Tibial nerve (tissue), 4 donors: ENCODE measurements at places on chromosomes 12 and 14. TPM values are rescaled to one million over a fixed set of nuclear protein-coding genes. Genes with fewer than 3 reads are reported as not detected.

DNA sequence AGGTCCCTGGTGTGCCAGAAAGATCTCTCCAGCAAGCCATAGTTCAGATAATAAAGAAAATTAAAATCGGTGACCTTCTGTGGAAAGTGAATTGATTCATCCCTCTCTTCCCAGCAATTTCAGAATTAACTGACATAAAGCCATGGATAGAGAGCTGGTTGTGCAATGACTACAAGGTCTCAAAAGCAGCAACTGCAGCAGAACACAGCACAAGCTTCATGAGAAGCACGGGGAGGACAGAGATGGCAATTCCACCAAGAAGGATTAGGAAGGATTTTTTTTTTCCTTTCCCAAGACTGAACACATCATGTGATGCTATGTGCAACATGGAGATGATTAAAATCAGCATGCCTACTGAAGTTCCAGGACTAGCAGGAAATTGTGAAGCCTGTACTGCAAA lies 154.9 kb upstream of the PLEKHG7 start:
- no peak for DNase-seq

DNA sequence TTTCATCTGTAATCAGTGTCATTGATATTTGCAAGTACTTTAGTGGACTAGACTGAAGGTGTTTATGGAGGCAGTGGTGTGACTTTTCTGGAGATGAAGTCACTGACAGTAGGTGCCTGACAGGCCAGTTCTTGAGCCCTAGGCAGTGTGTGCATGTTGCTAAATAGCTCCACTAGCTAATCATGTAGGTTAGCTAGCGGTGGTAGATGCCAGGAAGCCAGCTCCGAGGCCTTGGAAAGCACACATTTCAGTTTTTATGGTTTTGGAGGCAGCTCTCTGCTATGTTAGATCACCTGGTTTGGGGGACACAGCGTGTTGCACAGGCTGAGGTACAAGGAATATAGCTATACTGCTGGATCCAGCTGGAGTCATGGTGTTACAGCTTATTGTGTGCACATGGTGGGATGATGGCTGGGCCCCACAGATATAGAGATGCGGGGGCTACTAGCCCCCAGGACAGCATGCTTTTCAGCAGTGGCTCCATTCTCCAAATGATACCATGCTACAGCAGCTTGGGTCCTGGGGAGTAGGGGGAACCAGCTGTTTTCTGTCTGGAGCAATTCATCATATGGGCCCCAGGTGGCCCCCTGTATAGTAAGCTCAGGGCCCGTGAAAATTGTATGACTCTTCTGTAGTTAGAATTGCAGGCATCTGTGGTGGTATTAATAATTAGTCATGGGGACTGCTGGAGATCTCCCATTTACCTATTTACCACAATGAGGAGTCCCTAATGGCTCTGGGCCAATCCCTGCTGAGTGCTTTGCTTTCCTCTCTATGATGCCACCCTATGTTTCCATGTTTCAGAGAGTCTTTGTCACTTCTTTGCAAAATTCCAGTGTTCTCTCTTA lies 367.2 kb upstream of the LMO3 start:
- no peak for DNase-seq

DNA sequence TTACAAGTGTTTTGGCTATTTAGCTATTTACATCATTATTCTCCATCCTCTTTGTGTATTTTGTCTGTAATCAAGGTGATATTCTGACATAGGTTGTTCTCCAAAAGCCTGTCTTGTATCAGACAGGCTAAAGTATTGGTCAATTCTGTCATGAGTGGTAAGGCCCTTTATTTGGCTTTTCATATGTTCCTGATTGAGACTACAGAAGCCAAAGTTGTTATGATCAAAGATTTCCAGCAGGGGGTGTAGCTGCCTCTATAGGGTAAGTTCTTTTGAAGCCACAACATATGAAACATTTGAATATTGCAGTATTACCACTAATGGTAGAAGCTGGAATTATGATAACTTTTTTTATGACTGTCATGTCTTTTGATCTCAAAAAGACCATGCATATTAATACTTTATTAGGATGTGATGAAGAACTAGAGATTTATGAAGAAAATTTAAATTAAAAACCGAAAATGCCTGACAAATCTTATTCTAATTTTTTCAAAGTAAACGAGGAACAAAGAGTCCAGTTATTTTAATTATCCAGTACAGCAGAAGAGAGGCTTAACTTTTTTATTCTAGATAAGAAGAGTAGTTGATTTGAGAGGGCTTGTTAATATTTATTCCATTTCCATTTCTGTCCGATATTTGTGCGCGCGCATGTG lies 3.4 kb upstream of the ARHGAP5 start:
- DNase-seq: peak; percentile 79

DNA sequence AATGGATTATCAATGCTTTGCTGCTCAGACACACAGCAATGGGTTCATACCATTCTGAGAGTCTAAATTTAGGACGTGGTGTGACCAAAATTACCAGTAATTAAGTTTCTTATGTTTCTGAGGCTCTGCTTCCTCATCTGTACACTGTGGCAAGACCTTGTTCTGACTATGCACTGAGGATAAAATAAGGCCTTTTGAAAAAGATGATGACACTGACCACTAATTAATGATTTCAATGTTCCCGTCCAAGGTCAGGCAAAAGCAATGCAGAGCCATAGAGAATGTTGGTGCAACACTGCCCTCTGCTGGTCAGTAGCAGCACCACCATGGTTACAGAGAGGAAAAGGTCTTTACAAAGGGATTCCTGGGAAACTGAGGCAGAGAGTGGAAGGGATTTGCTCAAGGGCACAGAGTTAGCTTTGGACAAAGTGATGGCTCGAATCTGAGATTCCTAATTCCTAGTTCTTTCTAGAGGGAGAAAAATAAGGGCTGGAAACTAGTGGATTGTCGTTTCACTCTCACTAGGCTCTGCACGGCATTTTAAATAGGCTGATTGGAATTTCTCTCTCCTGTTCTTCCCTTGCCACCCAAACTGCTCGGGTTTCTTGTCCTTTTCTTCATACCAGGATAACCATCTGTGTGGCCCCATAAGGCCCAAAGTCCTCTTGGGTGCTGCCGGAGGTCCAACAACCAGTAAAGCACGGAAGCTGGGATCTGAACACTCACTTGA lies 22.3 kb upstream of the P2RX7 start:
- DNase-seq: peak; percentile 68

DNA sequence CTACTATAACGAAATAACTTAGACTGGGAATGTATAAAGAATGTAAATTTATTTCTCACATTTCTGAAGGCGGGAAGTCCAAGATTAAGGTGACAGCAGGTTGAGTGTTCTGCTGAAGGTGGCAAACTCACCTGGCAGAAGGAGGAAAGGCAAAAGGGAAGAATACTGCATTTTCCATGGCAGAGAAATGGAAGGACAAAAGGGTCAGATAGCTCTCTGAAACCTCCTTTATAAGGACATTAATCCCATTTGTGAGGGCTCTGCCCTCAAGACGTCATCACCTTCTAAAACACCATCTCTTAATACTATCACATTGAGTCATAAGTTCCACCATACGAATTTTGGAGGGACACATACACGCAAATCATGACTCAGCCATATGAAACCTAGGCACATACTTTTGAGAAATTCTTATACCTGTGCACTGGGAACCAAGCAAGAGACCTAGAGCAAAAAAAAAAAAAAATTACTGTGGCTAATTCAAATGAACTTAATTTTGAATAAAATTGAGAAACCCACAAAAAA lies 1669.3 kb upstream of the FLRT2 start:
- DNase-seq: no peak

DNA sequence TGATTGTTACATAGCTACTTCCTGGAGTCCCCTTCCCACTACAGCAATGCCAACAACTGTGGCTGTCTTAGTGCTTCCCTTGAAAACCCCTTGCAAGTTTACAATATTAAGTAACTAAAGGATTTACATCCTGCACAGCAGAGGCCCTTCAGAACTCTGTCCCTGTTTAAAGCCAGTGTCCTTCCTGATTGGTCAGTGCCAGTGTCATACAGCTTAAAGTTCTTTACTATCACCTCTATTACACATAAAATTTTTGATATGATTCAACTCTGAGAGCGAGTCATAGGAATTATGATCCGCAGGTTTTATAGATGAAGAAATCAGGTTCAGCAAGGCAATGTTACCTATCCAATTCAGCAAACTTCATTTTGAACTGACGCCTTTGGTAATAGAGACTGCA lies 91.4 kb upstream of the ALX1 start:
- no peak for DNase-seq

EIF5 gene
- 137 TPM for total RNA-seq

DNA sequence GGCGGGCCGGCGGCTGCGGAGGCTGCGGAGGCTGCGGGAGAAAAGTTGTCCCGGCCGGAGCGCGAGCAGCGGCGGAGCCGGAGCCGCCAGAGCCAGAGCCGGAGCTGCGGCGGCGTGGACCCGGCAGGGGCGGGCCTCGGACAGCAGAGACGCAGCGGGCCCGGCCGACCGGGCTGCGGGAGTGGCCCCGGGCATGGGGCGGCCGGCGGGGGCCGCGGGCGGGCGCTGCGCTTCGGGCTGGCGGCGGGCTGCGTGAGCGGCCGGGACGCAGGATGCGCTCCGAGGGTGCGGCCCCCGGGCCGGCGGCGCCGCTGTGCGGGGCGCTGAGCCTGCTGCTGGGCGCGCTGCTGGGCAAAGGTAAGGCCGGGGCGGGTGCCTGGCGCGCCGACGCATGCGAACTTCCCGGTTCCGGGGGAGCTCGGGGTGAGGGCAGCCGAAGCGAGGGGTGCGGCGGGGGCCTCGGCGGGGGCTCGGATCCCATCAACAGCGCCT lies at the start of gene TMEM132C:
TSS of gene TMEM132C (plus strand) at position 40 of the 492 bp plus-strand sequence. CDS start at position 273, 233 bp downstream.
- no peak for DNase-seq

MGST1 gene
- 114 TPM for total RNA-seq

DNA sequence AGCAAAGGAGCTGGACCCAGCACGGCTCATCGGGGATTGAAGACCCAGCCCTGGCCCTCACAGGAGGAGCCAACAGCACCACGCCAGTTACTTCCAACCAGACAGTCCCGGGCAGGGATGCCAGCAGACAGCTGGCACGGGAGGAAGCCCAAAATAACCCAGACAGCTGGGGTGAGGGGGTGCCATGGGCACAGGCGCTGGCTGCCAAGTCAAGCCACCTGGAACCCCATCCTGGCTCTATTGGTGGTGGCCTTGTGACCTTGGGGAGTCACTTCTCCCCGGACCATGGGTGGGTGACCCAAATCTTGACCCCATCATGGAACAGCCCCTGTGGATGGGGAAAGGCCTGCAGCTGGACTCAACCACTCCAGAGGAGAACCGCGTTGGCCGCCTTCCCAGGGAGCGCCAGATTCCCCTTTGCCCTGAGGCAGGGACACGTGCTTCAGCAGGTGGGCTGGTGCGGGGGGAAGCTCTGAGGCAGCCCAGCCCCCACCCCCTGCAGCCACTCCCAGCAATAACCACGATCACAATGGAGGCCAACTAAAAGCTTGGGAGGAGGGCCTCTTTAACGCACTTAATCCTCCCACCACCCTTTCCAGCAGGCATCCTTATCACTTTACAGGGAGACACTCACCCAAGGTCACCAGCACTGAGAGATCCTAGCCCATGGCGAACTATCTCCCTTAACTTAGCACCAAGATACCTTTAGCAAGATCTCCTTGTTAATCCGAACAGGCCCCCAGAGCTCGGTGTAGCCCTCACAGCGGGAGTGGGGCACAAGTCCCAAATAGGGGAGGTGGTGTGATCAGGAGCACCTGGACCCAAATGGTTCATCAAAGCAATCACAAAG lies 4.7 kb upstream of the RHOF start:
- peak; percentile 41 for DNase-seq
